Stimulated activated CD8-positive, alpha-beta memory T cell treated with anti-CD3 and anti-CD28 coated beads, Interleukin-2, amount 100 ng/mL, for 1 hour (primary cell): ENCODE measurements at places on chromosomes 7 and 10.

- DNase-seq = no peak
These were observed 40.7 kb downstream of the MRPL32 start for GRCh38 chr7:42972699-42973500.

GRCh38 chr7:143172354-143172753 lies 10.9 kb upstream of the TAS2R39 start:
- DNase-seq = no peak

GRCh38 chr7:37759526-37759925 lies 76.0 kb downstream of the GPR141 start:
- no peak for DNase-seq

- no peak for DNase-seq
These were observed 100.7 kb upstream of the TMEM106B start for GRCh38 chr7:12110425-12110824.

DNA sequence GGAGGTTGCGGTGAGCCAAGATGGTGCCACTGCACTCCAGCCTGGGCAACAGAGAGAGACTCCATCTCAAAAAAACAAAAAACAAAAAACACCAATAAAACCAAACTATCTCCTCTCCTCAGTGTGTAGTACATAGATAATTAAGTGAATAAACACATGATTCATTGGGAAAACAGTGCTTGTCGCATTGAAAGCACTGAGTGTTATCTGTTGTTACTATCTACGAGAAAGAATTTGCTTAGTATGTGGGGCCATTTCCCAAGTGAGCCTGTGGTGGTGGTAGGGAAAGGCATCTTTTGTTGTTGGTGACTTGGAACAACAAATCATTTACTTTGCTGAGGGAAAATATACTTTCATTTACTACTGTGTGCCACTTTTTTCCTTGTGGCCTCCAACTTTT lies 42.6 kb downstream of the RSBN1L start:
- DNase-seq = no peak

DNA sequence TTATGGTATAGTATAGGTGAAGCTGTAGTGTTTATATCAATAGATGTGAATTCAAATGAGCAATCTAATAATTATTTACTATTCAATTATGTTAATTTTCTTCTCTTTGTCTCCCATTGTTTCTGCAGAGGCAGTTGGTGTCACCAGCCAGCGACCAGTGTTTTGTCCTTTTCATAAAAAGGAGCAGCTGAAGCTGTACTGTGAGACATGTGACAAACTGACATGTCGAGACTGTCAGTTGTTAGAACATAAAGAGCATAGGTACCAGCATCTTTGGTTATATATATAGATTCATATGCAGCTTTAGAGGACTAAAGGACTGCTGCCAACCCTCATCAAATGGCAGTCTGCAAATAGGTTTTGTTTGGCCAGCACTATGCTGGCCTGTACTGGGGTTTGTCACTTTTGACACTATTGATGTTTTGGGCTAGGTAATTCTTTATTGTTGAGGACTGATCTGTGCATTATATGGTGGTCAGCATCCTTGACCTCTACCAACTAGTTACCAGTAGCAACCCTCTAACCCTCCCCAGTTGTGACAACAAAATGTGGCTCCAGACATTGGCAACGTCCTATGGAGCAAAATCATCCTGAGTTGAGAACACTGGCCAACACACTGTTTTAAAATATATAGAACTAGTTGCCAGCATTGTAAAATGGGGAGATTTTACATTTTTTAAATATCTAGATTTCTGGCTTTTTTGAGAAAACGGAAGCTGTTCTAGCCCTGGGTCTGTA lies 59.2 kb downstream of the TRIM24 start:
- no peak for DNase-seq

GRCh38 chr10:54666192-54666591 lies 134.8 kb downstream of the PCDH15 start:
- no peak for DNase-seq

DNA sequence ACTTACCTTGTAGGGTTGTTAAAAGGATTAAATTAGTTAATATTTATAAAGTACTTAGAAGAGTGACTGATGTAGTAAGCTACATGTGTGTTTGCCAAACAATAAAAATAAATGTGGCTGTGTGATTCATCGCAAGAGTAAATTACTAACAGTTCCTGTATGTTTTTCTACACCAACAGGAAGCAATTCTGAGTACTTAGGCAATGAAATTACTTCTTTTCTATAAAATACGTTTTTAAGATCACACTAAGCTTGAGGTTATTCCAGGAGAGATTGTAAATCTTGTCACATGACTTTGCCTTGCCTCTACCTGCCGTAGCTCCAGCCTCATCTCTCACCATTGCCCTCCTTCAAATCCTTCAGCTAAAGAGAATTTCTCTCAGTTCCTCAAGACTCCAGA lies 18.1 kb upstream of the GSTK1 start:
- DNase-seq = no peak

GRCh38 chr7:155874411-155874810 lies 62.1 kb upstream of the SHH start:
- DNase-seq = no peak

DNA sequence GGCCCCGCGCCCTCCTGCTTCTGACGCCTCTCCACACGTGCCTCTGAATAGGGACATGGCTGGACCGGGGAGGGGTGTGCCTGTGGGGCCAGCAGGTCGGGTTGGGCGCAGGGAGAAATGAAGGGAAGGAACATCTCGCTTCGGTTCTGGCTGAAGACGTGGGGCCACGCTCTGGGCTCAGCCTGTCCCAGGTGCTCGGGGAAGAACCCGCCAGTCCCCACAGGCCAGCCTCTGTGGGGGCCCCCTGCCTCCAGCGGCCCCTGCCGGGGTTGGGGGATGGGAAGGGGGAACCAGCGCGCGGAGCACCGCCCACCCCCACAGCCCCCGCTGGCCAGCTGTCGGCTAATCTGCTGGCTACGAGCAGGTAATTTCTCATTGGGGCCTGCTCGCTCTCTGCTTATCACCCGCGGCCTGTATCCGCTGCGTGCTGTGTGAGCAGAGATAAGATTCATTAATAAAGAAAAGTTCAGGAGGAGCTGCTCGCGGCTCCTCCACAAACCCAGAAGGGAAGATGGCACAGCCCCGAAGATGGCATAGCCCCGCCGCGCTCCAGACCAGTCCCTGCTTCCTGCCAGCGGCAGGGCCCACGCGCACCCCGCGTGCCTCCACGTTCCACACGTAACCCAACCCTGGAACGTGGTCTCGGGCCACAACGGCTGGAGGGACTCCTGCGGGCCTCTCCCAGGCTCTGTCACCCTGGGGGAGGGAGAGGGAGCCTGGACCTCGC lies 186.2 kb downstream of the ELFN1 start:
- DNase-seq = no peak

DNA sequence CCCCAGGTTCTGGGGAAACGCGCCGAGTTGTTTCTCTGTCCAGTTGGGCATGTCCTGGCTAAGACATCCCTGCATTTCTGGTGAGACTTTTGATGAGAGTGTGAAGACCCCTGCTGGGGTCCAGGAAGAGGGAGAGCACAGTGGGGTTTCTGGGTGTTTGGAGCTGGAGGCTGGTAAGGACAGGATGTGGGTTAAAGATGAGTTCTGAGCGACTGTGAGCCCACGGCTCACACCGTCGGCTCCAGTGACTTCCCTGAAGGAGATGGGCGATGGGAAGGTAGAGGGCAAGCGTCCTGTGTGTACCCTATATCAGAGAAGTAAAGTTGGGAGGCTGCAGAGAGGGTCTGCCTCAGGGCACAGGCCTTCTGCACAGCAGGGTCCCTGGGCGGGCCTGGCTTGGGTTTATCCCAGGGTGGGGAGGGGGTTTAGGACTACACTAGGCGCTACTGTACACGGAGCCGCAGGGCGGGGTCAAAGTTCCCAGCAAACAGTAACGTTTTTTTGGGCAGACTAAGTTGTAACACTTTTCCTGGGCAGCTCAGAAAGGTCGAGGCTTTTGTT lies 3.6 kb downstream of the EMX2 start:
- DNase-seq = no peak

GRCh38 chr7:94655126-94655847 lies 646 bp downstream of the SGCE start:
- no peak for DNase-seq

GRCh38 chr7:55593515-55594318 lies 21.4 kb upstream of the VOPP1 start:
- DNase-seq = peak; percentile 50

DNA sequence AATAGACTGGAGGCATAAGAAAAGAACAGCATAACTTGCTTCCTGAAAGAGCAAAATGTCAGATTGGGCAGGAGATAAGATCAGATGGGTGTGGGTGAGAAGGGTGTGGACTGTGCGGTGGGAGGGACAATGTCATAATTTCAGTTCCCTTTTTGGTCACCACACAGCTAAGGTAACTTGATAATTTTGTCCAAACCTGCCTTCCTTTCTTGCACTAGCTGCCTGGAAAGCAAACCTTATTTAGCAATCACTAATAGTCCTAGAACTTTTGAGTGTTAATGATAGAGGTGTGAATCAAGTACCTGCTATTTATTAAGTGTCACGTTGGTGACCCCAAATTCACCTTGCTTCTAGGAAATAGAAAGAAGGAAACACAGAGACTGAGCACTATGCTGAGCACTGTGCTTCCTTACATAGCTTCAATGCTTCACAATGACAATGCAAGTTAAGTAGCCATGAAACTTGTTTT lies 72.4 kb upstream of the SP4 start:
- DNase-seq = peak; percentile 8

DNA sequence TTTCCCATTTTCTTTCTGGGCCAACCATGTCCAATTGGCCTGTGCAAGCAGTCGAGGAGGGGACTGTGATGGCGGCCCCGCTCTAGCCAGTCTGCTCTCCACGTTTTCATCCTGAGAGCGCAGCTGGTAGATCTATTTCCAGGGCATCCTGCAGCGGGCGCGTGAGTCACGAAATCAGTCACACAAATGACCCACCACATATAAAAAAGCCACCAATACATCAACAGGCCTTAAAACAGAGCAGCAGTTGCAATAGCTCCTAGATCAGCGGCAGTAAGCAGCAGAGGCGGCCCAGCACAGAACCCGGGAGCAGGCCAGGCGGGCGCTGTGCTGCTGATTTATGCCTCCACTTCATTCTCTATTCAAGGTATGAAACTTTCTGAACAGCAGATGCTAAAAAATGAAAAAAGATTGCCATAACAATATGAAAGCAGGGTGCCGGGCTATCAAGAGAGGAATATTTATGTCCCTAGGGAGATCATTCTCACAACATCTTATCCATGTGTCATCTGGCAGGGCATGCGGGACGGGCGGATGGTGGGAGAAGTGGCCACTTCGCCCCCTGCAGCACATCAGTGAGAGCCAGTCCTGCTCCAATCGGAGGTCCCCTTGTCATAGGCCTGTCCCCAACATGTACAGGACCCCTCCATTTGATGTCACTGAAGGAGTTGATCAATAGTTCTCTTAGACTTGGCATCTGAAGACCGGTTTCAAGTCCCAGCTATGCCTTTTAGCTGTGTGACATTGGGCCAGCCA lies 98.0 kb upstream of the GPR26 start:
- DNase-seq = no peak

DNA sequence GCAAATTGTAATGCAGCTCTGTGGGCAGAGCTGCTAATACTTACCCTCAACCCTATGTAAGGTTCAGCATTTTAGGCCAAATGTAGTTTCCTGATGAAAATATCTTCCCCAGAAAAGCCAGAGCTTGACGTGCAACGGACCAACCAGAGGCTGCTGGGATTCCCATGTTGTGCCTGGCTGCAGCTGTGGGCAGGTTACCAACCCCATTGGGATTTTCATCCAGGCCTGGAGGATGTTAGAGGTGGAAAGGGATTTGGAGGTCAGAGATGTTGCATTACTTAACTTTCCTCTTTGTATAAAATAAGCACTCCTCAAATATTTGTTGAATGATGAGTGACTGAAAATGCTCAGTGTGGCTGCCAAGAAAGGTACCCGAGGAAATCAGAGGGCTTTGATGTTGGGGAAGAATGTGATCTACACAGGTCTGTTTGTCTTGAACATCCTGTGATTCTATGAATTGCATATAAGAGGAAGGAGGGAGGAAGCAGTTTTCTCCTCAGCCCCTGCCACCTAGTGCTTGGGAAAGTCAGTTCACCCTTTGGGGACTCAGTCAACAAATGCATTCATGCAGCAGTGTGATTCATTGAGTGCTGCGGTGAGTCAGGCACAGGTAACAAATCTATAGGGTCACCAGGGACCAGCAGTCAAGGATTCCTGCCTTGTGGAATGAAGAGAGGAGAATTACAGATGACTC lies 487.2 kb downstream of the RPS24 start:
- DNase-seq = no peak

DNA sequence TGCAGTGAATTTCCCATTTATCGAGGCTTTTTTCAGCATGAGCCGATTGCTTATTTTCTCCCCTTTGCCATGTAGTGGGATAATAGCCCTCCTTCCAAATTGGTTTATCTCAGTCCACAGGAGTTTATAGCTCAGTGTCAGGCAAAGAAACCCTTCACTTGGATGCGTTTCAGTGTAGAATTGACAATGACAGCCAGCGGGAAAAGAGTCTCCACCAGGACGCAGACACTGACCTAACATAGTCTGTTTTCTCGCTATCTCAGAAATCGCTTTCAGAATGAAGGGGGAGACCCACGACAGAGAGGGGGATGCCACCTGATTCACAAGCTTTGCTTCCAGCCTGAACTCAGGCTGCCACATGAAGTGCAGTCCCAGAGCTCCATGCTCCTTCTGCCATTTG lies 43.5 kb upstream of the TCERG1L start:
- no peak for DNase-seq

GRCh38 chr10:4851846-4852245 lies 25.8 kb downstream of the AKR1E2 start:
- DNase-seq = no peak

GRCh38 chr7:101630591-101630990 lies 1.5 kb upstream of the MYL10 start:
- no peak for DNase-seq

DNA sequence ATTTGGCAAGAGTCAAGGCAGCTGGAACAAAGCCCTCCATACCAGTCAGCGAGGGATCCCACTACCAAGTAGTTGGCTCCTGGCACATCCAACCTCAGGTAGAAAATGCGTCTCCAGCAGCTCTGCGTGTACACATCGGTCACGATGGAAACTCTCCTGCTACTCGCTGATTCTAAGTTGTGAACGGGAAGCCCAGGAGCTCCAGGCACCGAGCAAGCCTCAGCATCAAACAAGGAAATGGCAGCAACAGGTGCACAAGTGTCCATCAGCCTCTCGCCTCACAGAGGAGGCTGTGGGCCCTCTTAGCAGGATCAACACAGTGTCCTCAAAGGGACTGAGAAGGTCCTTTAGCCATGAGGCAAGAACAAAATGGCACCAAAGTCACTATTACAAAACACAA lies 127.0 kb downstream of the TCERG1L start:
- DNase-seq = no peak
